ENCODE measurements at places on chromosomes 5 and 9.

DNA sequence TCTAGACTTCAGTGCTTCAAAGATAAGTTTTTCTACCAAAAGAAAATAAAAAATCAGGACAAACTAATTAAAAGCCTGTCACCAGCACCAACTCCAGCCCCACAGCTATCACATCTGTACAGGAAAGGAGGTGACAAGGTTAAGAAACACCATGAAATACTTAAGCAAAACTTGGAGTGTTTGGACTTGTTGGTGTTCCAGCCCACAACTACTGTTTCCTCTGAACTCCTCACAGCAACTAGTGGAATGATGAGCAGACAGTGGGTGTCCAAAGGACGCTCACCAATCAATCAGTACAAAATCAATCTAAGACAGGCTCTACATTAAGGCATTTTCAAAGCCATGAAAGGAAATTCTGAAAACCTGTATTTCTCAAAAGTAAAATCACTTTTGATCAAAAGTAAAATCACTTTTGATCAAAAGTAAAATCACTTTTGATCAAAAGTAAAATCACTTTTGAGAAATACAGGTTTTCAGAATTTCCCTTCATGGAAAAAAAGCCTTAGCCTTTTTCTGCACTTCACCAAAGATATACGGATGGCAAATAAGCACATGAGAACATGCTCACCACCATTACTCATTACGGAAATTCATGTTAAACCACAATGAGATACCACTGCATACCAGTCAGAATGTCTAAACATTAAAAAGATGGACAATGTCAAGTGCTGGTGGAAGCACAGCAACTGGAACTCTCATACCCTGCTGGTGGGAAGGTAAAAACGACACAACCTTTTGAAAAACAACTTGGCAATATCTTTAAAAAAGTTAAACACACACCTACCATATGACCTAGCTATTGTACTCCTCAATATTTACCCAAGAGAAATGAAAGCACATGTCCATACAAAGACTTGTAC lies 79.7 kb downstream of the MED27 start:
- DNase-seq = no peak

DNA sequence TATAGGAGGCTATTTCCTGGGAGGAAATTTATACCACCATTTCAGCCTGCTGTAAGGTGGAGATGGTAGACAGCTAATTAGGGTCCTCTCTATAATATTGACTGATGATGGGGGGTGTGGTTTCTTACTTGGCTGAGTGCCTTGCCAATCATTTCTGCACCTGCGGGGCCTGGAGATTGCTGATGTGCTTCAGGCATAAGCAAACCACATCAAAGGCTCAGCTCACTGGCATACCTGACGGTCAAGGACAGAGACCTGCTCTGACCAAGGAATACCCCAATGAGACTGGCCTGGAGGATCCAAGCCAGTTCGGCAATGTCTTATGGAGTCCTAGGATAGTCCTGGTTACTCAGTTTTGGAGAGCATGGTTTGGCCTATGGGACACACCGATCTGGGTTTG lies 29.5 kb downstream of the ANKH start:
- DNase-seq = no peak

GRCh38 chr9:86324308-86324707 lies 29.9 kb downstream of the TUT7 start:
- no peak for DNase-seq

DNA sequence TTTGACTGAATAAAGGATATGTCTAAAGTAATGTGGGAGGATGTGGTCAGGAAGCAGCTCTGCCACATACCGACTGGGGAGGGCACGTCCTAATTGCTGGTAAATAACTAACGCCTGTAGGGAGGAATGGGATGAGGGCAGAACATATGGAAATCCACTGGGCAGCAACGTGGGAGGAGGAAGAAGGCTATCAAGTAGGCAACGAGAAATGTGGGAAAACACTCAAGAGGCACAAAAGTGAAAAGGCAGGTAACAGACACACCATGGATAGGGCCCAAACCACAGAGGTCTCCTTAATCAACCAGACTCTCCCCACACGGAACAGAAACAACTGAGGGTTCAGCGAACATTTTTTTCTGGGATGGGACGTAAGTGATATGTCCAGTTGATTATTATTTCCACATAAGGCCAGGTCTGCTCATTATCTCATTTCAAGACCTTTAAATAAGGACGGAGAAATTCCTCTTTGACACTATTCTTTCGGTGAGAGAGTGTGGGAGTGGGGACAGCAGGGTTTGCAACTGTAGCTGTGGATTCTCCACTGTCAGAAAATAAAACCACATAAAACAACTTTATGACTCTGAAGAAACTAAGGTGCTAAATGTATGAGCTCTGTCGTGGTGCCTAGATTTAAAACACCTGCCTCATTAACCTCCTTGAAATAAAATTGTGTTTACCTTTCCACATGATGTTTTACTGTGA lies 17.0 kb downstream of the IARS1 start:
- DNase-seq = no peak

DNA sequence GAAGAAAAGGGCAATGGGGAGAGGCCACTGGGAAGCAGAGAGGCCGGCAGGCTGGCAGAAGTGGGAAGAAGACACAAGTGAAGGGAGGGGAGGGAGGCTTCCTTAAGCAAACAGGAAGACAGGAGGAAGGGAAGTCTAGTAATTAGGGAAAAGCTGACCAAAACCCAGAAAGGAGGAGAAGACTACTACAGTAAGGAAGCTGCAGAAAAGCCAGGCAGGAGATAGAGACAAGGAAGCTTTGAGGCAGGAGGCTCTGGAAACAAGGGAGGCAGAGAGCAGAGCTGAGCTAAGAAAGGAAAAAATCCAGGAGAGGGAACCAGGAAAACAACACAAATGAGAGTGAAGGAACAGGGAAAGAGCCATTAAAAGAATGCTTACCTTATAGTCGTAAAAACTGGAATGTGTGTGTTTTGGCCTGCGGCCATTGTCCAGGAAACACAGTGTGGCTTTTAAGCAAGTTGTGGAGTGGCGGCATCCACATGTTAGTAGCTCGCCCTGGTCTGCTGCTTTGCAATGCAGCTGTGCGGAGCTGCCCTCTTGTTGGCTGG lies 317.1 kb upstream of the CLINT1 start:
- DNase-seq = no peak

- no peak for DNase-seq
Observed at GRCh38 chr9:110340306-110340705, 2.6 kb upstream of the TXNDC8 start.

GRCh38 chr5:81142108-81142507 lies 91.0 kb upstream of the CKMT2 start:
- no peak for DNase-seq
